ENCODE measurements at places on chromosomes 1 and 21. TPM values are rescaled to one million over a fixed set of nuclear protein-coding genes. Genes with fewer than 3 reads are reported as not detected.

GRCh38 chr1:246108278-246108925 is 398.7 kb downstream of the SMYD3 start:
- no peak for DNase-seq

GRCh38 chr1:12063141-12064072 is at the start of gene TNFRSF8:
Gene TNFRSF8 (plus strand): TSS chr1:12063303. CDS start chr1:12063599, 296 bp downstream.
- DNase-seq = no peak

- DNase-seq = peak; percentile 81
Observed at GRCh38 chr1:31705080-31705866, 1.5 kb upstream of the COL16A1 start.

GRCh38 chr1:3956527-3957170 is 56.6 kb upstream of the C1orf174 start:
- DNase-seq = peak; percentile 56

DNA sequence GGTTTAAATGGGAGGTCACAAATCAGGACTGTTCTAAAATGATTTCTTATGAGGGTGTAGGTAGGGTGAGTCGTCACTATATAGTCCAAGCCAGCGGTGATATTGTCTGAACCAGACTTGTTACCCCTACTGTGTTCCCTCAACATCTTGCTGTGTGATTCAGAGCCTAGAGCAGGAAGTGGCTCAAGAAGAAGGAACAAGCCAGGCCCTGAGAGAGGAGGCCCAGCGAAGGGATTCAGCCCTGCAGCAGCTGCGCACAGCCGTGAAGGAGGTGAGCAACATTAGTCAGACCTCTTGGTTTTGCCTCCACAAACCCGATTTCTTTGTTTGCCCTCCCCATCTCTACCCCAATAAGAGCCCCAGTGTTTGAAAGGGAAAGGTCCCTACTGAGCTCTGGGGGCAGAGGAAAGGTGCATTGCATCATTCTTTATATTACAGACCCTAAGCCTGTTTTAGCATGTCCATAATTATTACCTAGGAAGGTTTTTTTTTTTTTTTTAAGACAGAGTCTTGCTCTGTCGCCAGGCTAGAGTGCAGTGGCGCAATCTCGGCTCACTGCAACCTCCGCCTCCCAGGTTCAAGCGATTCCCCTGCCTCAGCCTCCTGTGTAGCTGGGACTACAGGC is 5.0 kb upstream of the SH3BGRL3 start:
- DNase-seq = peak; percentile 39

- DNase-seq = no peak
Observed at GRCh38 chr1:111992476-111992875, 3.0 kb upstream of the KCND3 start.

- DNase-seq = no peak
Observed at GRCh38 chr1:245111073-245111472, 43.7 kb upstream of the KIF26B start.

GRCh38 chr1:228294717-228295116 is 86.9 kb downstream of the OBSCN start:
- no peak for DNase-seq

- no peak for DNase-seq
Observed at GRCh38 chr1:151128800-151129199, 17.6 kb downstream of the SEMA6C start.

DNA sequence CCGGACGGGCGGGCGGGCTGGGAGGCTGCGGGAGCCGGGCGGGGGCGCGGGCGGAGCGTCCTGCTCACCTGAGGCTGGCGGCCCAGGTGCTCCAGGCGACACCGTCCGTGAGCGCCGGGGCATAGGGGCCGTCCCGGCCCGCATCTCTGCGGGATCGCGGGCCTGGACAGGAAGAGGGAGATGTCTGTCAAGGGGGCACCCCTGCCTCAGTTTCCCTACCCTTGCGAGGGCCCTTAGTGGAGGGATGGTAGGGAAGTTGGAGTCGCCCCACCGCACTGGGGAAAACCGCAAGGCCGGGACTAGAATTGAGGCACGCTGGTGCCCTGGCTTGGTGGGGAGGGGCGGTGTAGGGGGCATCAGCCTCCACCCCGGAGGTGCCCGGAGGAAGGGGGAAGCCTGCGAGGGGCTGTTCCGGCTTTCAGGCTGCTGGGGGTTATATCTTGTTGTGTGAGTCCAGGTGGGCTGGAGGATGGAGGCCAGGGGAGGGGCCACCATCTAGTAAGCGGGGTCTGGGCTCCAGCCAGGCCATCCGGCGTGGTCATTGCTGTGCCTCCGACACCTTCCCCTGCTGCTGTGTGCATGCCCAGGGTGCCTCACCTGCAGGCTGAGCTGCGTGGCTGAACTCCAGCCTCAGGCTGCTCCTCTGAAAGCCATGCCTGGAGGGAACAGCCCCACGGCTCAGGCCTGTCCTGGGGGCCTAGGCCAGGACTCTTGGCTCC is 580 bp downstream of the VWA1 start:
- no peak for DNase-seq

DNA sequence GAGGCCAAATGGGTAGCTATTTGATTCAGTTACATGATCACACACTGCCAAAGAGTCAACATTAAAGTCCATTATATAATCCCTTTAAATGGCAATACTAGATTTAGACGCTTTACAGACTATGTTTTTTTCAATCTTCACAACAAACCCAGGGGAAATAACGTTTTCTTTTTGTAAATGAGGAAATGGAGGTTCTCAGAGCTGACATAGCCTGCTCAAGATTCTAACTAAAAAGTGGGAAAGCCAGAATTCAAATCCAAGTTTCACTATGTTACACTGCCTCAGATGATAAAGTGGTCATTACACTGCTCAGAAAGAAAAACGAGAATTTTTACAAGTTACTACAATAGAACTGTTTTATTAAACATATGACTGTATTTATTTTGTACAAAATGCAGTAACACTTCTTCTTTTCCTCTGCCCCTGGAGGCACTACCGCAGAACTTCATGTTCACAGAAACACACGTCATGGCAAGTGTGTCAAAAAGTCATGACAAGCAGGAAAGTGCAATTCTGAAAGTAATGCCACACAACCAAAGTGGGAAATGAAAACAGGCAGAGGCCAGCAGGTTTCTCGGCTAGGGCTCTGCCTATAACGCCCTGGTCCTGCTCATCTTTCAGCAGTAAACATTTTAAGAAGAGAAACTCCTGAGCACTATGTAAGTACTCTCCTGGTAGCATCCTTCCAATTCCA is 19.0 kb downstream of the THEMIS2 start:
- DNase-seq = no peak

DNA sequence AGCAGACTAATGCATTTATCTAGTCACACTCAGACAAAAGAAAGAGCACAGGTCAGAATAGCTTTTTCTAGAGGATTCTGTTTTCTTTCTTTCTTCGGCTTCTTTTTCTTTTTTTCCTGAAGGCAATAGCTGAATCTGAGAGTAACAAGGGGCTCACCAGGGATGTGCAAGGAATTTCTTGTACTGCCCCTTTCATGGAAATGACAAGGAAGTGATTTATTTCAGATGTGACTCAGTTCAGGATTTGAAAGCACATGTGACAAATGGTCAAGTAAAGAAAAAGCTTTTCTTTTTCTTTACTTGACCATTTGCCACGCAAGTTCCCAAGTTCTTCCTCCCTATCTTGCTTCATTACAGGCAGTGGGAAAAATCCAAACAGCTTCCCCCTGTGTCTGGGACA is 202.0 kb downstream of the GABPA start:
- no peak for DNase-seq

DNA sequence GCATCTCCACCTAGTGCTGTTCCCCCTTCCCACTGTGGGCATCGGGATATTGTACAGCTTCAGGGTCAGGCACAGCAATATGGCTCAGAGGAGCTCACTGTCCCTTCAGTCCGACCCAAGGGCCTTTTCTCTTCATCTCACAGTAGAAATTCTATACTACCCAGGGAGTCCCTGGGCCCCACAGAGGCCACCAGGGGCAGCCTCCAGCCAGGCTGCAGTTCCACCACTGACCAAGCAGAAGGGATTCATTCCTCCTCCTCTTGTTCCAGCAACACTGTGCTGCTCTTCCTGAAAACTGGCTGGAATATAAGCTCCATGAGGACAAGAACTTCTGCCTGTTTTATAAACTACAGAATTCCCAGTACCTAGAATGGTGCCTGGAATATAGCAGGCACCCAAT is 70.5 kb downstream of the CD34 start:
- no peak for DNase-seq

GRCh38 chr21:37940691-37941090 is 24.4 kb upstream of the KCNJ6 start:
- no peak for DNase-seq

- DNase-seq = no peak
Observed at GRCh38 chr1:174914991-174915390, 84.8 kb upstream of the CACYBP start.

DNA sequence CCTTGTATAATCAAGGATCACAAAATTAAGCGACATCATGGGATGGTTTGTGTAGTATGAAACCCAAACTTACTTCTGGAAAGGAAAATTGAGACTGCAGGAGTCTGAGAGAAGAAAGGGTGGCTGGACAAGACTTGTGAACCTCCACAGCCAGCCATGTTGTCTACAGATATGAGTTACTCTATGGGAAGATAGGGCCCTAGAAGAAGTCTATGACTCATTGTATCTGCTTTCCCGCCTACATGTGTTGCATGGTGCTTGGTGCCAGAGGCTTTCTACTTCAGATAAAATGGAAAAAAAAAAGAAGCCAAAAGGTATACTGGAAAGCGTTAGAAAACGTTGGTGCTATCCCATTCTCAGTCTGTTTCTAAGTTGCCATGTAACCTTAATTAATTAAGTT is 18.7 kb upstream of the OR6N2 start:
- no peak for DNase-seq

DNA sequence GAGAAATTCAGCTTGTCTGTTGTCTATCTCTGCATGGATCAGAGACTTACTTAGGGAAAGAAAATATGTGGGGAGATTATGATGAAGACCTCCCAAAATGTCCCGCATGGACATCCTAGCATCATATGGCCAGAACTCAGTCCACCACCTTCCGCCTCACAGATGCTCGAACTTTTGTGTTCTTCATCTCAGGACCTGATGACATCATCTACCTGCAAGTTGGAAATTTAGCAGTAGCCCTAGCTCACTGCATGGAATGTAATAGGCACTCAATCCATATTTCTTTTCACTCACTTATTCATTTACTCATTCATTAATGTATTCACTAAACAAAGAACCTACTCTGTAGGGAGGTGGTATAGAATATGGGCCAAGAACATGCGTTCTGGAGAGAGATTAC is 96.8 kb downstream of the CLIC6 start:
- no peak for DNase-seq

DNA sequence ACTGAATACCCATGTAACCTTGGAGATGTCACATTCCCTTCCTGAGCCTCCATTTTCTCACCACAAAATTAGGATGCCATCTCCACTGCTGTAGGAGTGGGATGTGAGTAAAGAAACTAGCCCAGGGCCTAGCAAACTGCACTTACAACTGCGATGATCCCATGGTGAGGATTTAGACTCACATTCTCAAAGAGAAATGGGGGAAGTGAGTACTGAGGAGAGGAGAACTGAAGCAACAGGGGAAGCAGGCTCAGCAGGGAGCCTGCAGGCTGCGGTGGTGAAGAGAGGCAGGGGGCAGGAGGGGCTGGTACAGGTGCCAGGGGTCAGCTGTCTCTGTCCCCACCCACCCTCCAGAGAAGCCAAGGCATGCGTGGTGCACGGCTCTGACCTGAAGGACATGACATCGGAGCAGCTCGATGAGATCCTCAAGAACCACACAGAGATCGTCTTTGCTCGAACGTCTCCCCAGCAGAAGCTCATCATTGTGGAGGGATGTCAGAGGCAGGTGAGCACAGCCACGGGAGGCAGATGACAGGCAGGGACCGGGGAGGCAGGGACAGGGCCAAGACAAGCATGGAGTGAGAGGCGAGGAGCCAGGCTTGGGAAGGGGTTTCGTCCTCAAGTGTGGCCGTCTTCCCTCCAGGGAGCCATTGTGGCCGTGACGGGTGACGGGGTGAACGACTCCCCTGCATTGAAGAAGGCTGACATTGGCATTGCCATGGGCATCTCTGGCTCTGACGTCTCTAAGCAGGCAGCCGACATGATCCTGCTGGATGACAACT is 16.4 kb upstream of the ATP1A4 start:
- no peak for DNase-seq

DNA sequence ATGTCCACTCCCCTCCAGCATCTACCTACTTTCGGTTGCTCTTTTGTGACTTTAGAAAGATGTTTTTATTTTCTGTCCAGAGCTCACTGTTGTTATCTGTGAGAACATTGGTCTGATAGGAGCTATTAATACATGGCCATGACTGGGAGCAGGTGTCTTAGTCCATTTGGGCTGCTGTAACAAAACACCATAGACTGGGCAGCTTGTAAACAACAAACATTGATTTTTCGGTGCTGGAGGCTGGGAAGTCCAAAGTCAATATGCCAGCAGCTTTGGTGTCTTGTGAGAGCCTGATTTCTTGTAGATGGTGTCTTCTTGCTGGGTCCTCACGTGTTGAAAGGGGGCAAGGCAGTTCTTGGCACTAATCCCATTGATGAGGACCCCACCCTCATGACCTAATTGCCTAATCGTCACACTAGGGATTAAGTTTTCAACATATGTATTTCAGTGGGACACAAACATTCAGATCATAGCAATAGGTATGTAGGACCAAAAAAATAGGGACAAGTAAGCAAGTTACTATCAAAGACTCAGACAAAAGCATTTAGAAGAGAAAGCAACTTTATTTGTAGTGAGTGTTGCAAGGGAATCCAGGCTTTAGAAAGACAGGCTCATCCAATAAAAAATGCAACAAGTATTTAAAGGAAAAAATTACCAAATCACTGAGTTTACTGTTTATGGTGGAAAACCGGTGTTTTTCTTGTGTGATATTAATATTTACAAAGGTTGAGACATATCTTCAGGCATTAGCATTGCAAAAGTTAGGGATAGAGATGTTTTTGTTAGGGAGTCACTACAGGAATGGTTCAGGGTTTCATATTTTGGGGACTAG is 55.2 kb upstream of the WDR26 start:
- DNase-seq = no peak

GRCh38 chr1:221712198-221712684 is 29.6 kb downstream of the DUSP10 start:
- DNase-seq = peak; percentile 35

- no peak for DNase-seq
Observed at GRCh38 chr1:99474350-99474893, 171.5 kb upstream of the PALMD start.

- no peak for DNase-seq
Observed at GRCh38 chr1:58324558-58324957, 222.0 kb downstream of the OMA1 start.

- DNase-seq = no peak
Observed at GRCh38 chr1:43930949-43931275, 2.7 kb upstream of the ARTN start.

- no peak for DNase-seq
Observed at GRCh38 chr1:226945858-226946245, 5.8 kb downstream of the COQ8A start.

The CFHR2 gene
- total RNA-seq = not detected

The DIO1 gene
- not detected for total RNA-seq

The C1orf53 gene
- total RNA-seq = 7.6 TPM

The GPATCH3 gene
- 12.2 TPM for total RNA-seq

The LYST gene
- 7.8 TPM for total RNA-seq

The KCNQ4 gene
- not detected for total RNA-seq

The ALG14 gene
- 4.4 TPM for total RNA-seq

The CD1C gene
- not detected for total RNA-seq

Measured in MG63 (cell line).